ENCODE measurements at places on chromosomes 7 and 10. TPM values are rescaled to one million over a fixed set of nuclear protein-coding genes. Genes with fewer than 3 reads are reported as not detected.
A peak's percentile ranks its signal among the peaks of the same experiment; 100 is the strongest.

- no peak for DNase-seq
Measured at GRCh38 chr10:43822631-43823580, 174.2 kb upstream of the ZNF32 start.

DNA sequence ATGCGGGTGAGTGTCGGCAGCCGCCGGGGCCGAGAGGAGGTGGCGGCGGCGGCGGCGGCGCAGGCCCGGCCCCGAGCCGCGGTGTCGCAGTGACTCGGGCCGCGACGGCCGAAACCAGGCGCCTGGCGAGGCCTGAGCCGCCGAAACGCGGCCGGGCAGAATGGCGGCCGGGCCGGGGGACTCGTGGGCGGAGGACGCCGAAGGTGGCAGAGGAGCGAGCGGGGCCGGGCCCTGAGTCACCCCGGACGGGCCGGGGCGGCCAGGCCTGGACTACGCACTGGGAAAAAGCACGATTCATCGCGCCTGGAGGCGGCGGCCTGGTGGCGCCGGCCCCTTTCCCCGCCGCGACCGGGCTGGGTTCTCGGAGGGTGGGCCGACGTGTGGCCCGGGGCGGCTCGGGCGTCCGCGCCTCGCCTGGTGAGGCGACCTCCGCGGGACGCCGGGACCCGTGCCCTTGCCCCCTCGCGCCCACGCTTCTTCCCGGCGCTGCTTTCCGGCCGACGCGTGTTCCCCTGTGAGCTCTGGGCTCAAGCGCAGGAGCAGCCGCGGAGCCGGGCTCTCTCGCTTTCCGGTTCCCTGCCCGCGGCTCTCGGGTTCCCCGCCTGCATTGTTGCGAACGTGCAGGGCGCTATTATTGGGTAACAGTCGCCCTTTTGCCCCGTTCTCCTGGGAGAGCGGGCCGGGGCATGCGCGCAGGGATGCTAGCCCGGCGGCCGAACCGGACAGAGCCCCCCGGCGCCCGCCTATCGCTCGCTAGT lies 500 bp downstream of the CUL1 start:
- DNase-seq = peak; percentile 88

DNA sequence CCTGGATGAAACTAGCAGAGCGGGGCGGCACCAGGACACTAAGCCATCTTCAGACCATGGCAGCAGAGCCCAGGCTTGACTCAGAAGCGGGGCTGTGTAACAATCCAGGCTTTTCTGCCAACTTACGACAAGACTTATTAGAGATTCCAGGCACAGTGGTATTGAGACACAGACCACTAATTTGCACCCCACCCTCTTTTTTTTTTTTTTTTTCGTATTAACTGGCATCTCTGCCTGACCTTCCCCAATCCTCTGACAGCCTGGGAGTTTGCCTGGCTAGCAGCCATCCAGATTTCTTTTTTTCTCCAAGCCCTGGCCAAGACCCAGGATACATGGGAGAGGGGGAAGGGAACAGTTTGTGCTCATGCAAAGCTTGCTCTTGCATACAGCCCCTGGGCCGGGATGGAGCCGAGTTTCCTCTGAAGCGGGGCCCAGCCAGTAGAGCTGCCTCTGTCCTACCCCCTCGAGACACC lies 182.4 kb downstream of the PLXNA4 start:
- peak; percentile 65 for DNase-seq

- no peak for DNase-seq
Measured at GRCh38 chr7:14858866-14859265, 43.7 kb downstream of the DGKB start.

GRCh38 chr10:122019414-122019975 lies 30.5 kb downstream of the TACC2 start:
- DNase-seq = no peak

GRCh38 chr7:41107330-41107937 lies 595.5 kb downstream of the INHBA start:
- no peak for DNase-seq

- DNase-seq = no peak
Measured at GRCh38 chr7:74141705-74142104, 32.5 kb upstream of the EIF4H start.

- no peak for DNase-seq
Measured at GRCh38 chr7:140260352-140261104, 83.7 kb upstream of the KDM7A start.

GRCh38 chr10:27716521-27716920 lies 29.1 kb downstream of the MKX start:
- no peak for DNase-seq

DNA sequence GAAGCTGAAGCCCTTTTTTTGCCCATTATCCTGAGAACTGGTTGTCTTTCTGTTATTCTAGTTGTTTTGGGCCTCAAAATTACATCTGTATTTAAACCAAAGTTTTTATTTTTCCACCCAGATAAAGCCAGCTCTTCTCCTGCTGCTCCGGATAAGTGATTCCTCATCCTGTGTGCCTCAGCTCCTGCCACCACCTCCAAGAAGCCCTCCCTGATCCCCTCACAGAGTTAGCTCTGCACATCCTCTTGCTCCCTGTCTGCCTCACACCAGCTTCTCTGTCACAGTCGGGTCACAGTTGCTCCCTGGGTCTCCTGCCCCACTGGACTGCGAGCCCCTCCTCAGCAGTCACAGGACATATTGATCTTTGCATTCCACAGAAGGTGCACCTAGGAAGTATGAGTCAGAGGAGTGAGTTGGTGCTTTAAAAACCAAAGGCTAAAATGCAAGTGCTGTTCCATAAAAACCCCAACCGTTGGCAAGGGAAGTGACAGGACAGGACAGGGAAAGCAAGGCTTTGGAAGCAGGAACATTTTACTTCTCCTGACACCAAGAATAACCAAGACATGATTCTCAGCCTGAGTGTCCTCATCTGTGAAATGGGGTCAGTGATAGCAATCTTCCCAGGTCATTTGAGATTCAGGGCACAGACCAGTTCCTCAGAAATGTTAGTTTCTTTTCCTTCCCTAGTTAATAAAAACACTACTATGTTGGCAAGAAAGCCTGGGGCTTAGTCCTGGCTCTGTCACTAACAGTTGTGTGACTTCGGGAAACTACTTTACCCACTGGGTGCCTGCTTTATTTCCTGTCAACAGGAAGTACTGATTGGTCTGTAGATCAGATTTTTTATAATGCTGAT lies 36.5 kb upstream of the EEPD1 start:
- DNase-seq = no peak

GRCh38 chr10:43861966-43862751 lies 213.5 kb upstream of the ZNF32 start:
- DNase-seq = no peak

- DNase-seq = no peak
Measured at GRCh38 chr7:41201021-41201420, 501.9 kb downstream of the INHBA start.

- DNase-seq = no peak
Measured at GRCh38 chr7:83524277-83525075, 124.5 kb downstream of the SEMA3E start.

DNA sequence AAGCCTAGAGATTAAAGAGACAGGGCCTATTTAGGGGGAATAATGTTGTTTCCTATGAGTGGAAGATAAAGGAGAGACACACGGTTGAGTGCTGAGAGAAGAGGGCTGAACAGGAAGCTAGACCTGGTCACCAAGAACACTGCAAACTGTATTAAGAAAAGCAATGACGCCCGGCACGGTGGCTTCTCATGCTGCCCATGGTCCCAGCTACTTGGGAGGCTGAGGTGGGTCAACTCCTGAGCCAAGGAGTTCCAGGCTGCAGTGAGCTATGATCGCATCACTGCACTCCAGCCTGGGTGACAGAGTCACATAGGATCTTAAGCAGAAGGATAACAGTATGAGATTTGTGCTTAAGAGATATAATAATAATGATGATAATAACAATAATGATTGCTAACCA lies 19.7 kb upstream of the OTUD1 start:
- no peak for DNase-seq

- DNase-seq = no peak
Measured at GRCh38 chr7:94109556-94109955, 105.4 kb upstream of the BET1 start.

DNA sequence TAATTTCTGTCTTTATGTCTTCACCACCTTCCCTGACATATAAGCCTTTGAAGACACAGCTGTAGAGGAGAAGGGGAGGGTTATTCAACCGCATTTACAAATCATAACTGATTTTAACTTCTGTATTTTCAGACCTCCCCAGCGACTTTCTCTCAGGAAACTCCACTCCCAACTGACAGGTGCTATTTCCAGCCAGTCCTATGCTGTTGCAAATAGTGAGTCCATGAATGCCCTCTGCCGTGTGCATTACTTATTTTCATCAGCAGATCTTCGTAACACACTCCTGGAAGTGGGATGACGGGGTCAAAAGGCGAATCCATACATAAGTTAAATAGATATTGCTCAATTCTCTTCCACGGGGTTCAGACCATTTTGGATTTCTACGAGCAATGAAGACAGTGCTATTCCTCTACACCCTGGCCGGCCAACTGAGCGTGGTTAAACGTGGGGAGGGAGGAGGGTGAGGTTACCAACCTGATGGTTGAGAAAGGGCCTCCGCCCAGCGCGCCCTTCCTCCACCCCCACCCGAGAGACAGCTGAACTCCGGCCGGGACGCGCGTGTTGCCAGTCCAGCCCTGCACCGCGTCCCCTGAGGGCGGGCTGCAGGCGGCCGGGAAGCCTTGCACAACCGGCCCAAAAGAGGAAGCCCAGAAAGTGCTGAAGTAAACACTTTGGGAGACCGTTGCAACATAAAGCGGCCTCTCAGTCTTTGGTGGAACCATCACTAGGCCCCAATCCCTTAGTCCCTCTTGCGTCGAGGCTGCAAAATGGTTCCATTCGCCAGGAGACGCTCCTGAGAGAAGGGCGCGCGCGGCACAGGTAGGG lies at the start of gene APBB1IP:
APBB1IP (plus strand) TSS at position 705 of the 825 bp plus-strand sequence. CDS start 53,986 bp downstream, outside the sequence.
- peak; percentile 89 for DNase-seq

DNA sequence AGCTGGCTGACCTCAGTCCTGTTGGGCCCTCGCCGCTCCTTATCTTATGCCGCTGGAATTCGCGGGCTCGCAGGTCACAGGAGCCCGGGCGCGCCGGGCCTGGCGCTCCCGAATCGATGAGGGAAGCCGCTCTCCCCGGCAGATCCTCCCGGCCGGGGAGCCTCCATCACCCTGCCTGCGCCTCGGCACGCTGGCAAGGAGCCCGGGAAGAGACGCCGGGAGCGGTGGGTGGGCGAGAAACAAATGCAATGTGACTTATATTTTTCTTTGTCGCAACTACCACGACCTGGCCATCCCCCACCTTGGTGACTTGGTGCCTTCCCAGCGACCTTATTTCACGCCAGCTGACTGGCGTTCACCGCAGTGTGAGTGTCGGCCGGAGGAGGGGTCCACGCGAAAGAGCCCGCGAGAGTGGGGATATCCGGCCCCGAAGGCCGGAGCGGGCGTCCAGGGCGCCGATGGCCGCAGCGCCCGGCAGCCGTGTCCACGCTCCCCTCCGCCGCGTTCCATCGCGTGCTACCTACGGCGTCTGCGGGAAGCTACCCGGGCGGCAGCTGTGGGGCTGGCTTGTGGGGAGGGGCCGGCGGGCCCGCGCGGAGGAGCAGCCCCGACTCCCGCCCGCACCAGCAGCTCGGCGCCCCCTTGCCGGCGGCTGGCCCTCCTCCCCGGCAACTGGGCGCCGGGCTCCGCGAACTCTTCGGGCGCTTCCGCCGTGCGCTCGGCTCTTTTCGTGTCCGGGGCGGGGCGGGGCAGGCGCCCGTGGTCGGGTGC lies 494 bp upstream of the BMPR1A start:
- peak; percentile 88 for DNase-seq

- no peak for DNase-seq
Measured at GRCh38 chr7:31857172-31857571, 170.2 kb downstream of the PPP1R17 start.

GRCh38 chr10:35638101-35638500 lies 4.0 kb downstream of the FZD8 start:
- DNase-seq = no peak

GRCh38 chr10:93746844-93747284 lies 10.9 kb upstream of the LGI1 start:
- no peak for DNase-seq

DNA sequence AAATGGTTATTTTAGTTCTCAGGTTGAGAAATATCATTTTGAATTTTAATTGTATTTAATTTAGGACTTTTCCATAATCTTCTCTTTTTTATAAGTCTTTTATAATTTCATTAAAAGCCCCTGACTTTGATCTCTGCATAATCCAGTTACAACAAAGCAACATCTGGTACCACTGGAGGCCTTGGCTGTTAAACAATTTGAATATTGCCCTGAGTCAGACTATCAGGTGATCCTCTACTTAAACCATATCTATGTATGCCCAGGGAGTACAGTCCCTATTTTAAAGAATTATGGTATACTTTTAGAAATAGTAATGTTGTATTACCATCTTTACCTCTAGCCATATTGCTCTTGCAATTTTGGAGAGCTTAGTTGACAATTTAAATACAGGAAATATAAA lies 119.1 kb downstream of the MAGI2 start:
- DNase-seq = no peak

GRCh38 chr10:63865210-63865609 lies 344.0 kb downstream of the REEP3 start:
- no peak for DNase-seq

DNA sequence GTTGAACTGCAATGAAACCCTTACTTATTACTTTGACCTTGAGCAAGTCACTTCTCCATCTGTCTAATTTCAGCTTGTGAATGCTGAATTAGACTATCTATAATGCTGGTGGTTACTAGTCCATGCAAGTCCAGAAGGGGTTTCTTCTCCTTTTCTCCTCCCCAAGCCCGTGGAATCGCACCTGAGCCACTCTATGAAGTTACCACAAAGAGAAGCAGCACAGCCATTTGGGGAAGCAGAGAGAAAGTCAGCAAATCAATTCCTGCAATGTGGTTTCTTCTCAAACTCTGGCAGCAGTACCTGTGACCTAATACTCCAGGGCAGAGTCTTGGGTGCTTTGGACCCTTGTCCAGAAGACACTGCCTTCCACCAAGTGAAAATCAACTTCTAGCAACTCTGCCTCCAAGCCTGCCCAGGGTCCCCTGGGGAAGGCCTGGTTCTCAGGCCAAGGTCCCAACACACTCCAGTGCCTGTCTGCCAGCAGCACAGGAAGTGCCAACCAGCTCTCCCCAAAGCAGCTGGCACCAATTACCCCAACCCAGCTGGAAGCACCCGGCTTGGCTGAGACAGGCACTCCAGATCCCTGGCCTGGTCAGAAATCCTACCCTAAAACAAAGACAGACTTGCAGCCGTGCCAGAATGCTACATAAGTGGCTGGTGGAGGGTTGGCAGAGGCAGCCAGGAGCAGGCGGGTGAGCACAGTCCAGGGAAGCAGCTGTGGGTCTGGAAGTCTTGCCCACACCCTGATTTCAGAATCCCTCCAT lies 200.3 kb downstream of the LSM5 start:
- DNase-seq = peak; percentile 76

The STEAP1B gene
- total RNA-seq = 2.8 TPM

The SLC18A3 gene
- total RNA-seq = not detected

The DPYSL4 gene
- 0.84 TPM for total RNA-seq

The VCL gene
- 312 TPM for total RNA-seq

The PCGF5 gene
- 77.7 TPM for total RNA-seq

The BICC1 gene
- total RNA-seq = 46.8 TPM

The ZNF239 gene
- total RNA-seq = 3.4 TPM

The NUTM2E gene
- total RNA-seq = not detected

The LRGUK gene
- total RNA-seq = 1.2 TPM

The AKR1D1 gene
- not detected for total RNA-seq

The SPAM1 gene
- not detected for total RNA-seq

The CNPY1 gene
- total RNA-seq = not detected

The NPSR1 gene
- total RNA-seq = not detected
